Epithelial cell of proximal tubule (primary cell): ENCODE measurements at places on chromosomes 5 and 9. TPM values are rescaled to one million over a fixed set of nuclear protein-coding genes. Genes with fewer than 3 reads are reported as not detected.

GRCh38 chr5:143041972-143042770, 272.0 kb downstream of the ARHGAP26 start:
- DNase-seq = no peak

GRCh38 chr9:135419106-135419505, 60.5 kb upstream of the PPP1R26 start:
- no peak for DNase-seq

- no peak for DNase-seq
These were observed 27.7 kb downstream of the RANBP3L start for GRCh38 chr5:36273809-36274526.

- no peak for DNase-seq
These were observed 100.1 kb downstream of the SUSD1 start for GRCh38 chr9:112075009-112075378.

DNA sequence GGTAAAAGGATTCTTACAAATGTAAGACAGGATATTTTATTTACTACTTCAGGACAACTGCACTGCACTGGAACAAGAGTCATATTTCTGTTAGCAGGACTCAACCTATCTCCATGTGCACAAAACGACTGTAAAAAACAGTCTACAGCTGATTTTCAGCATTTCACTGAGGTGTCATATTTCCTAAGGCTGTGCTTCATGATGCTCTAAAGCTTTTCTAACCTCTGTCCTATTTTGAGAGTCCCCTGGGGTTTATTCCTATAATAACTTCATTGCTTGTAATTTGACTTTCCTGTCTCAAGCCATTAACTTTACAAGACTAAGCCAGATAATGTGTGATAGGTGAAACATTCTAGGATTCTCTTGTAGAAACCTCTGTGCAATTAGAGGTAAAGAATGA, 472.3 kb downstream of the HINT1 start:
- no peak for DNase-seq

The JAK2 gene
- total RNA-seq = 3.0 and 7.1 TPM in 2 replicates

The NR2F1-AS1 gene
- 1.2 and 1.6 TPM in 2 replicates for total RNA-seq

GRCh38 chr9:32706004-32706724, 70.7 kb upstream of the TAF1L start:
- DNase-seq = no peak

DNA sequence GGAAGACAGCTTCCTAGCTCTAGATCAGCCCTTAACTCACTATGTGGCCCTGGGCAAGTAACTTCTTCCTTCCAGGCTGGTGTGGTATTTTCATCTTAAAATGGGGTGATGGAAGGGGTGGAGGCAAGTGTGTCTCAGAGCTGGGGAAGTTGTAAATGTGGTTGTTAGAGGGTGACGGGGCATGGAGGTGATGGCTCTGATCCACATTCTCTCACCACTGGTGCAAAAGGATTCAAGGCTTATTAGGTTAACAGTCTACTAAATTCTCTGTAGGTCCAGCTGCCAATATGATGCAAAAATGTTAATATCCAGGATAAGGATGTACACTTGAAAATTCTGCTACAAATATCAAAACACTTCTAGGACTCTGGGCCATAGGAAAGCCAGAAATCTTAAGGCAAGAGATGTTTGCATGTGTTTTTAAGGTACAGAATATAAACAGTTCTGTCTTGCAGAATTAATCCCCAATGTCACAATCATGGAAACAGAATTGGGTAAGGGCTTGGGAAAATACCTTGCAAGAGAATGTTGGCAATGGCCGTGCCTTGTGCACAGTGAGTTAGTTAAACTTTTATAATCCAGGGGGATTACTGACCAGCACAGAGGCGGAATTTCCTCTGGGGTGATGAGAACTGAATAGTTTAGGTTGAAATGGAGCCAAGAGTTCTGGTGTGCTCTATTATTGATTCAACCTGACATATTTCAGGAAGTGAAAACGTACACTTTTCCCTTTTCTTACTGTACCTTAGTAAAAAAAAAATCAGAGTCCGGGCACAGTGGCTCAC, 19.8 kb downstream of the TNFSF15 start:
- peak; percentile 74 for DNase-seq
